ENCODE measurements at places on chromosomes 2 and 18. TPM values are rescaled to one million over a fixed set of nuclear protein-coding genes. Genes with fewer than 3 reads are reported as not detected.

DNA sequence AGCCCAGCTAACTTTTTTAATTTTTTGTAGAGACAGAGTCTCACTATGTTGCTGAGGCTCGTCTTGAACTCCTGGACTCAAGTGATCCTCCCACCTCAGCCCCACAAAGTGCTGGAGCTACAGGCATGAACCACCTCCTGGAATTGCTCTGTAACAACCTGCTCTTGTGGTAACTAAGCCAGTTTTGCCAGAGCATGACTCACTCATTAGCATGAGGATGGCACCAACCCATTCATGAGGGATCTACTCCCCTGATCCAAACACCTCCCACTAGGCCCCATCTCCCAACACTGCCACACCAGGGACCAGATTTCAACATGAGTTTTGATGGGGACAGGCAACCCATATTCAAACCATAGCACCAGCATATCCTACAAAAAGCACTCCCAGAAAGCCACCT is 348.9 kb upstream of the RAB12 start:
- no peak for DNase-seq

Gene POTEC
- total RNA-seq = not detected

DNA sequence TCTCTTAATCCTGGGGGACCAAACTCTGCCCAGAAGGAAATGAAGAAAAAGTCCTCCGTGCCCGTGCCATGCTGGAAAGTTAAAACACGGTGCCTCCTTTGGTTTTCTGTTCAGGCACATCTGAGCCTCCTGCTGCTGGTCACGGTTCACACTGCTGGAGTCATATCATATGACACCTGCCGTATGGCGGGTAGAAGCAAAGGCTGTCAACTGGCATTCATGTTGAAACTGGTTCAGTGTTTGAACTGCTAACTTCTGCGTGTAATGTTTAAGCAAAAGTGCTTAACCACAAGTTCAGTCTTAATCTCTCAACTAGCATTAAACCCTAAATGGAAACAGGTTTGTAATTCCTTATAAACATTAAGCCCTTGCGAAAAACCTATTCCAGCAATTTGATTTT is 3.1 kb downstream of the STK39 start:
- DNase-seq = no peak

GRCh38 chr2:157769856-157770255 is 106.3 kb downstream of the ACVR1 start:
- no peak for DNase-seq

GRCh38 chr2:50975546-50975945 is 56.4 kb downstream of the NRXN1 start:
- no peak for DNase-seq

GRCh38 chr2:97712693-97713295 is 582 bp upstream of the ZAP70 start:
- peak; percentile 53 for DNase-seq

Gene GKN2
- not detected for total RNA-seq

Gene DSG4
- not detected for total RNA-seq

DNA sequence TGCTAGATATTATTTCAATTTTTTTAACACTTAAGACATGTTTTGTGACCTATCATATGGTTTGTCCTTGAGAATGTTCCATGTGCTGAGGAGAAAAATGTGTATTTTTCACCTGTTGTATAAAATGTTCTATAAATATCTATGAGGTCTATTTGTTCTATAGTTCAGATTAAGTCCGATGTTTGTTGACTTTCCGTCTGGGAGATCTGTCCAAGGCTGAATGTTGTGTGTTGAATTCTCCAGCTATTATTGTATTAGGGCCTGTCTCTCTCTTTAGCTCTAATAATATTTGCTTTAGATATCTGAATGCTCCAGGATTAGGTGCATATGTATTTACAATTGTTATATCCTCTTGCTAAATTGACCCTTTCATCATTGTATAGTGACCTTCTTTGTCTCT is 144.1 kb downstream of the NYAP2 start:
- no peak for DNase-seq

DNA sequence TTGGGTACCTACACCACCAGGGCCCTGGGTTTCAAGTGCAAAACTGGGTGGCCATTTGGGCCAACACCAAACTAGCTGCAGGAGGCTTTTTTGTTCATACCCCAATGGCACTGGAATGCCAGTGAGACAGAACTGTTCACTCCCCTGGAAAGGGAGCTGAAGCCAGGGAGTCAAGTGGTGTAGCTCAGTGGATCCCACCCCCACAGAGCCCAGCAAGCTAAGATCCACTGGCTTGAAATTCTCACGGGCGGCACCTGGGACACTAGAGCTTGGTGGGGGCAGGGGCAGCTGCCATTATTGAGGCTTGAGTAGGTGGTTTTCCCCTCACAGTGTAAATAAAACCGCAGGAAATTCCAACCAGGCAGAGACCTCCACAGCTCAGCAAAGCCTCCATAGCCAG is 46.0 kb upstream of the FAM110C start:
- DNase-seq = no peak

DNA sequence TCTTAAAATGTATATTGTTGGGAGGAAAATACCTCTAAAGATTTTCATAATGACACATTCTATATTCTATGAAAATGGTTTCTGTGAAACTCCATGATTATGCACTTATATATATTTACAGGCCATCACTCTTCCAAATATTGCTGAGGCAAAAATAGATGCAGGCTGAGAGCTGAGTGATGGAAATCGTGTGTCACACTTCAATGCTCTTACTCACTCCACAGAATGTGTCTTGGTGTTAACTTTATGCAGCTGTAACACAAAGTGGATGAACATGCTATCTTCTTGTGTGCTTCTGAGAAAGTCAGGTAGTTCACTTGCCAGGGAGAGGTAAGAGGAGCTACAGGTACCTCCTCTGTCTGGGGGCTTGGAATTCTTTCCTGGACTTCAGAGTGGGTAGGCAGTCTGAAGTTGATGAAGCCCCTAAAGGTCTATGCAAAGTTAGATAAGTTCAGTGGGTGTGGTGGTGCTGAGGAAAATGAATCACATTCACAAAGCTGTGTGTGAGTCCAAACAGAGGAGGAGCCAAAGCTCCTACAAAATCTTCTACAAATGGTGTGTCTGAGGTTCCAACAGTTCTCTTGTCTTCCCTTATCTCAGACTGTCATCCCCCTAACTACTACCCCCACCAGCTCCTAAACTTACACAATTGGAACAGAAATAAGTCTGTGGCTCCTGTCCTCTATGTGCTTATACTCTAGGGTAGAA is 74.2 kb upstream of the ST6GAL2 start:
- DNase-seq = no peak

- no peak for DNase-seq
Observed at GRCh38 chr2:172693037-172693436, 42.6 kb upstream of the RAPGEF4 start.

DNA sequence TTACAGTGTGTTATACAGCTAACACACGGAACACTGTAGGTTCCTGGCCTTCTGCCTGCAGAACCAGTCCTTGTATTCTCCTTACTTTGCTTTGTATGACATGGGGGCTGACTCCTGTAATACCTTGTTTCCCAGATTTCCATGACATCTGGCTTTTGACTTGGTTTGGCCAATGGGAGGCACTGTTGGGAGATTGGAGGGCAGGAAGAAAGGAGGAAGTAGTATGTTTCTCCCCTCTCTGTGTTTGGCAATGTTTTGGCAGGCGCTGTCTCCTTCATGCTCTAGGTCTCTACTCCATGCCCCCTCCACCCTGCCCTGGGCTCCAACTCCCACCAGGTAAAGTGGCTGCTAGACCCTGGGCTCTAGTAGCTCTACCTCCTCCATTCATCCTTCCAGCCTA is 331.1 kb upstream of the SLC14A2 start:
- DNase-seq = no peak

Gene ODC1
- total RNA-seq = 33.1 TPM

Gene TWIST2
- total RNA-seq = 13.6 TPM

DNA sequence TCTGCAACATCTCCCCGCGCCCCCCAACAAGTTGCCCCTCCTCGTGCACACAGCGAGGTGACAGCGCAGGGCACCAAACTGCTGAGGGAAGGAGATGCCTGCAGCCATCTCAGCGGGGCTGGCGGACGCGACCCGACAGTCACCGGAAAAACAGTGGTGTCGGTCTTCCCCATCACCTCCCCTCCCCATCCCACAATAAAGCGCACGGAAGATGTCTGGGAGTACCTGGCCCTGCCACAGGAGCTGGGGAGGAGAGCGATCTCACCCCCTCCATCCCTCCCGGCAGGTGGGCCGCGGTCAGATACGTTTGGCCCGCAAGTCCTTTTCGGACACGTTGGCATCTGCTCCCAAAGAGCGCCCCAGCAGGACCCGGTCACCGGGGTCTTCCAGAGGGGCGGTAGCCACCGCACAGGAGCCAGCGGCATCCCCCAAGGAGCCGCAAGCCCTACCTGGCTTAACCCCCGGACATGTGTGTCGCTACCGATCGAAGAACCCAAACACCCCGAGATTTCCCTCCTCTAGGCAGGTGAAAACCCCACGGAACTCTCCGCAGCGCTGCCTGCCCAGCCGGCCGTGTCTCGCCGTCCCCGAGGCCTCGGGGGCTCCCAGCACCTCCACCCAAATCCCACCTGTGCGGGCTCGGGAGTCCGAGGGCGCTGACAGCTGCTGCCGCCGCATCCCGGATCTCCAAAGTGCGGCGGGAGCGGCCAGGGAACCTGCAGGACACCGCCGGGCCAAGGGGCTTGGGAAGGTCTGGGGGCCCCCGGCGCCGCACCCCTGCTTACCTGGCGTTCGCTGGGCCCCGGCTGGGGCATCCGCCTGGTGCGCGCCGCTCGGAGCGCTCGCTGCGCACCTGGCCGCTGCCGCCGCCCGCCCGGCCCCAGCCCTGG is 657 bp downstream of the ATP8B1 start:
- no peak for DNase-seq

DNA sequence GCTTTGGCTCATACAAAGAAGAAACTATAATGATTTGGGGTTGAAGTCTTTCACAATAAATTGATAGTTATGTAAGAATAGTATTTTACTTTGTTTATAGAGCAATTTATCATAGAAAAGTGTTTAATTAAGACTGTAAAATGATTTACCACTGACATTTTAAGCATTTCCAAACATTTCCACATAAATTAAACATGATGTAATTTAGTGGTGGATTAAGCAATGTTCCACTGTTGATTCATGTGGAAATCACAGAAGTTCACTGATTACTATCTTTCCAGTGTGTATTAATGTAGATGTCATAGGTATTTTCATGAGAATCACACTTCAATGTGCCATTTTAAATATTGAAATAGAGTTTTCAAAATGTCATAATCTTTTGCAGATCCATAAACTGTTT is 40.1 kb upstream of the GRB14 start:
- DNase-seq = no peak

Gene KYNU
- 6.0 TPM for total RNA-seq

GRCh38 chr2:32683520-32684086 is 55.8 kb downstream of the TTC27 start:
- DNase-seq = no peak

DNA sequence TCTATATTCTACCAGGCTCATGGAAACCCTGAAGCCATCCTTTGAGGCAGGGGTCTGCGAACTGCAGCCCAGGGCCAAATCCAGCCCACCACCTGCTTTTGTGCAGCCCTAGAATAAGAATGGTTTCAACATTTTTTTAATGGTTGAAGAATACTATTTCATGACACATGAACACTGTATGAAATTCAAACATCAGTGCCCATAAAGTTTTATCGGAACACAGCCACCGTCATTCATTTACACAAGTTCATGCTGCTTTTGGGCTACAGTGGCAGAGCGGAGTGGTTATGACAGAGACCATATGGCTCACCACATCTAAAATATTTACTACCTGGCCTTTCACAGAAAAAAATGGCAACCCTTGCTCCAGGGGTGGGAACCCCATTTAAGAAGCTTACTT is 124.2 kb upstream of the EPAS1 start:
- no peak for DNase-seq

Gene NLRC4
- total RNA-seq = 3.1 TPM

DNA sequence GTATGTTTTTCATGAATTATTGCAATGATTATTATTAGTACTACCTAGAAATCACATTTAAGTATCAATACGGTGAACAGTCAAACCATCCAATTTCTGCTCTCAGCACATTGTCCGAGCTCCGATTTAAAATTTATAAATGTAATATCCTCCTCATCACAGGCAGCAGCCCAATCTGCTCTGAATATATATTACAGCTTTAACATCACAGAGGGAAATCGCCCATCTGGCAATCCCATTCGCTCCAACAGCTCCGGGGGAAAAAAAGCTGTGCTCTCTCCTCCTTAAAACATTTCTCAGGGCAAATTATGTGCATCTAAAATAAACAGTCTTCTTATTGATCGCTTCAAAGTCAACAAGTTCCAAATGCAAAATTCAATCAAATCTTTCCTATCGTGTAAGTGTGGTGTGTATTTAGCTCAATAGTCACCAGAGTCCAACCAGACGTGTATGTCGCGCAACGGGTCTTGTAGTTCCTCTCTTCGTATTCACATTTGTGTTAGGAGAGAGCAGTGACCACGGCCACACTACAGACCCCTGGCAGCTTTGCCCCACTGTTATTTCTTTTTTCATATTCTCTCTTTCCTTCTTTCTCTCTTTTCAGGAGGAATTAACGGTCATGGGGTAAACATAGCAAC is 2.4 kb downstream of the FIGN start:
- no peak for DNase-seq

Gene MAP2
- total RNA-seq = 41.9 TPM

GRCh38 chr2:15963977-15964670 is 23.8 kb downstream of the MYCN start:
- no peak for DNase-seq

GRCh38 chr2:237729681-237730475 is 68.7 kb upstream of the RBM44 start:
- no peak for DNase-seq

DNA sequence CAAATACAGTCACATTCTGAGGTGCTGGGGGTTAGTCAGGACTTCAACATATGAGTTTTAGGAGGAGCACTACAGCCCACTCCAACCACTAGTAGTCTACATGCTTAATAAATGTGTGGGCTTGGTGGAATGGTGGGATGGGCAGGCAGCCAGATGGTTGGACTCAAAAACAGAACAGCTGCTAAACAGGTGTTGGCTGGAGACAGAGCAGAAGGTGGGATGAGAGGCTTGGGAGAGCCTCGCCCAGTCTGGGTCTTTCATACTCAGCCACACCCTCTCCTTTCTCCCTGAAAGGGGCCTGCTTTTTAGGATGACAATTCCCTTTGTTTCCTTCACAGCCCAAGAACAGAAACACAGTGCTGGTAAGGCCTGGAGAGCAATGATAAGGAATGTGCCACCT is 143.9 kb upstream of the KLHL29 start:
- DNase-seq = no peak

- DNase-seq = no peak
Observed at GRCh38 chr18:49728542-49728941, 84.8 kb downstream of the ACAA2 start.

GRCh38 chr2:69493268-69493667 is 56.0 kb upstream of the NFU1 start:
- DNase-seq = no peak

- DNase-seq = peak; percentile 86
Observed at GRCh38 chr2:22355816-22356433, 1029.1 kb upstream of the KLHL29 start.

GRCh38 chr18:63683152-63683551 is 19.6 kb upstream of the SERPINB11 start:
- no peak for DNase-seq

DNA sequence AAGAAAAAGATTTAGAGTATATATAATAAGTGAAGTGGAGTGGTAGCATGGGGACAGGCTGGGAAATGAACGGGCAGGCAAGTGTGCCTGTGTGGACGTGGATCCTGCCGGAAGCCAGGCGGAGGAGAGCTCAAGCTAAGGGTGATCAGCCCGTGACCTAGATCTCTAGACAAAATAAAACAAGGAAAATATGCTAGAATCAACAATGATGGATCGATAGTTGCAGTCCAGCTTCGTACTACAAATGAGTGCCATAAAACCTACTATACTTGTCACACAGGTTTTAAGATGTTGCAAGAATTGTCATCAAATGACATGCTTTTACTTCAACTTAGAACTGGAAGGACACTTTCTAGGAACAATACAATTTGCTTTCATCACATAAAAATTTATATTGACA is 8.5 kb downstream of the EIF2AK2 start:
- DNase-seq = no peak

Gene COL3A1
- total RNA-seq = 191 TPM
